NCI-H187 (cell line): ENCODE measurements at places on chromosomes 3 and 15.

DNA sequence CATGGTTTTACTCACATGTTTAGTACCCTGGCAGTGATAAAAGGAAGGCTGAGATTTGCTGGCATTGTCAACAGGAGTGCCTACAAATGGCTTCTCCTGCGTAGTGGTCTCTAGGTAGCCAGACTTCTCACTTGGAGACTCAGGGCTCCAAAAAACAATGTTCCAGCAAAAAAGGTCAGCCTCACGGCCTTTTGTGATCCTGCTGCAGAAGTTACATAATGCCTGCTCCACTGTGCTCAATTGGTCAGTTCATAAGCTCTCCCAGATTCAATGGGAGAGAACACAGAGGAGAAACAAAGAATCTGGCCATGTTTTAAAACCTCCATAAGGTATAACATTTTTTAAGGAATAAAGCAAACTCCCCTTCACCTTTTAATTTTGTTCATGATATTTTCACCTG lies 76.1 kb upstream of the CMSS1 start:
- DNase-seq, result no peak

DNA sequence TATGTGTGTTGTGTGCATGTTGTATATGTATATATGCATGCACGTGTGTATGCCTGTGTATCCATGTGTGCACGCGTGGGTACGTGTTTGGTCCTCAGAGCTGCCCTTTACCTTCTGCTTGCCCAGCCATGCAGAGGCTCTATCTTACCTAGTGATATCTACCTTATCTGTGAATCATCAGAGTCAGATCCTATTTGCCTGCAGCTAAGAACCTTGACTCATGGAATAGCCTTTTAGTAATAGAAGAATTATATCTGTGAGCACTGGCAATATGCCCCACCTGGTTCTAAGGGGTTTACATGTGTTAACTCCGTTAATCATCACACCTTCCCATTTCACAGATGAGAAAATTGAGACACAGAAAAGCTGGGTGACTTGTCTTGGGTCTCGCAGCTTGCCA lies 11.0 kb downstream of the PGPEP1L start:
- no peak for DNase-seq

DNA sequence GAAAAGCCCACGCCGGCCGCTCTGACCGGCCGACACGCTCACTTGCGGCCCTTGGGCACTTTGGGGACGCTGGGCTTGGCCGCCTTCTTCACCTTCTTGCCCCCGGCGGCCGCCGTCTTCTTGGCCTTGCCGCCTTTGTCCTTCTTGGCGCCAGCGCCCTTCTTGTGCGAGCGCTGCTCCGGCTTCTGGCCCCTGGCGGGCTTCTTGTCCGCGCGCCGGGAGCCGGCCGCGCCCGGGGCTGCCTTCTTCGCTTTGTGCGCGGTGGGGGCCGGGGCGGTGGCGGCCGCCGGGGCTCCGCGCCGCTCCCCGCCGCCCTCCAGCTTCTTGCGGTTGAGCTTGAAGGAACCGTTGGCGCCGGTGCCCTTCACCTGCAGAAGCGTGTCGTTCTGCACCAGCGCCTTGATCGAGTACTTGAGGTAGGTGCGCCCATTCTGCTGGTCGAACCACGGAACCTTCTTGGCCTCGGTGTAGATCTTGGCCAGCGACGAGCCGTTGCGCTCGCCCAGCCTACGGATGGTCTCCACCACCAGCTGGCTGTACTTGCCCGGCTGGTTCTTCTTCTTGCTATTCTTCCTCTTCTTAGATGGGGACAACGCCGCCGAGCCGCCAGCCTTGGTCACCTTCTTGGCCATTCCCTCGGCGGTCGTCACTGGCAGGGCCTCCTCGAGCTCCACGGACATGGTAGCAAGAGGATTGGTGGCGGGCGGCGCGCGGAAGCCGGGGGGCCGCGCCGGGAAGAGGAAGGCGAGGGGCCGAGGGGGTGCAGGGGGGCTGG lies 36.7 kb downstream of the HMCES start:
- no peak for DNase-seq

DNA sequence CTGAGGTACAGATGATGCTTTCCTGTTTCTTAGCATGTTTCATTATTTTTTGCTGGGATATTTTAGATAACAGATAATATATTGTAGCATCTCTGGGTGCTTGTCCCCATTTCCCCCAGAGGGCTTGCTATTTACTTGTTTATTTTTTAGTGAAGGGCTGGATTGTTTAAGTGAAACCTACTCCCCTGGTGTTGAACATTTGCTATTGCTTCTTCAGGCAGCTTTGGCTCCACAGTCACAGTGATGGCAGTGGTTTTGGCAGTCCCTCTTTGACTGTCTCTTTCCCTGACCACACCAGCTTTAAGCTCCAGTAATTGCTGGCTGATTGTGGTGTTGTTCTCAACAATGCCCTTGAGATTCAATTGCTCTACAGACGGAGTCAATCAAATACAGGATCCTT lies 128.9 kb downstream of the KLF13 start:
- DNase-seq, result no peak

- DNase-seq, result no peak
Observed at GRCh38 chr15:77024273-77025082, 29.6 kb downstream of the PSTPIP1 start.

- no peak for DNase-seq
Observed at GRCh38 chr15:49471733-49472132, 48.7 kb downstream of the FGF7 start.

GRCh38 chr15:43370975-43371974 lies at the start of the genes TUBGCP4 and ZSCAN29:
TUBGCP4 (plus strand) TSS chr15:43371101; CDS start chr15:43371355, 254 bp downstream.
ZSCAN29 (minus strand) TSS chr15:43371043; CDS start chr15:43369913, 1,130 bp downstream.
- peak; percentile 48 for DNase-seq

- DNase-seq, result no peak
Observed at GRCh38 chr3:100954199-100954935, 38.9 kb downstream of the ABI3BP start.

DNA sequence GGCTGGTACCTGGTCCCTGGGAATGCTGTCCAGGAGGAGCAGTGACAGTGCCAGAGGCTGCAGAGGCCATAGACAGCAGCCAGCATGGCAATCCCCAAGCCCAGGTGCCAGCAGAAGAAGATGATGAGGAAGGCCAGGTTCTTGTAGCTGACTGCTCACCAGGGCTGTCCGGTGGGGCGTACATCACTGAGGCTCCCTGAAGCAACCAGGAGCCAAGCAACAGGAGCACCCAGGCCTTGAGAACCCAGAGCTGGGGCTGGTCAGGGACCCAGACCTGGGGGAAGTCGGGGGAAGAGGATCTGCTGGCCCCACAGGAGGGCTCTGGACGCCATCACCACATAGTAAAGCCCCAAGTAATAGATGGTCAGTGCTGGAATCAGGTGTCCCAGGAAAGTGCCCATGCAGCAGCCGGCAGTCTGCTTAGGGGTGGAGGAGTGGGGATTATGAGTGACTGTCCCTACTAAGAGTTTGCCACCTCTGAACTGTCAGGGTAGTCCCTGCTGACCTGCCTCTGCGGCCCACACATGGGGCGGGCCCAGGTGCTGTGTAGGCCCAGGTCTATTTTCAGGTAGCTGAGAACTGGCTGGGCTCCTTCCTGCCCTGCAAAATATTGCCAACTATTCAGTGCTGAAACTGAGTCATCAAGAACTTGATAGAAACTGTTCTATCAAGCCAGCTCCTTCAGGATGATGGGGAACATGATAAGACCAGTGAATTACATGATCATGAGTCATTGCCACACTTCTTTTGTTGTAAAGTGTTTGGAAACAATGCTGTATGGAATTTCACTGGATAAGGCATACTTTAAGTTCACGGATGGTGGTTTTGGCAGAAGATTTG lies 68.7 kb downstream of the CHRD start:
- no peak for DNase-seq

DNA sequence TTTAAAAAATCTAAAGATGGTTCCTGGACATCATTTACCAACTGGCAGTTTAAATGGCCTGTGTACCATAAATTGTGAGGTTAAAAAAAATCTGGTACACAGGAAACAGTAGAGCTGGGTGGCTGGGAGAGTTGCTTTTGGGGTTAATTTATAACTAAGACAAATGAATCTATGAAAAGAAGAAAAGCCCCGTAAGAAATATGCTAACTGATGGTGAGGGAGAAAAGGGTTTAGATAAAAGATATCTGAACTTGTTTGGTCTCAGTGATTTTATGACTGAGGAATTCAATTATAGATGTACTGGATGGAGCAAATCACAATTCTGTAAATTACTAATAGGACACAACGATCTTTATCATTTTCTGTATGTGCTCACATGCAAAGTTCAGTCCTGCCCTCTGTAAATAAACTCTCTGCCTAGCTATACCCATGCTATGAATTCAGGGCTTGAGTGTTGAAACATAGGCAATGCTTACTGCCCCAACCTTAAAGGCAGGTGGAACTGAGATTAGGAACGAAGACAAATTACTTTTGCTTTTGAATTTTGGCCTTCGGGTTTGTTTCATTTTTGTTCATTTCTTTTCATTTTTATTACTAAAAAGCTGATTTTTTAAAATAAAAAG lies 28.0 kb downstream of the PPARG start:
- DNase-seq, result no peak

GRCh38 chr3:151197981-151198767 lies 4.8 kb downstream of the GPR171 start:
- DNase-seq, result no peak

DNA sequence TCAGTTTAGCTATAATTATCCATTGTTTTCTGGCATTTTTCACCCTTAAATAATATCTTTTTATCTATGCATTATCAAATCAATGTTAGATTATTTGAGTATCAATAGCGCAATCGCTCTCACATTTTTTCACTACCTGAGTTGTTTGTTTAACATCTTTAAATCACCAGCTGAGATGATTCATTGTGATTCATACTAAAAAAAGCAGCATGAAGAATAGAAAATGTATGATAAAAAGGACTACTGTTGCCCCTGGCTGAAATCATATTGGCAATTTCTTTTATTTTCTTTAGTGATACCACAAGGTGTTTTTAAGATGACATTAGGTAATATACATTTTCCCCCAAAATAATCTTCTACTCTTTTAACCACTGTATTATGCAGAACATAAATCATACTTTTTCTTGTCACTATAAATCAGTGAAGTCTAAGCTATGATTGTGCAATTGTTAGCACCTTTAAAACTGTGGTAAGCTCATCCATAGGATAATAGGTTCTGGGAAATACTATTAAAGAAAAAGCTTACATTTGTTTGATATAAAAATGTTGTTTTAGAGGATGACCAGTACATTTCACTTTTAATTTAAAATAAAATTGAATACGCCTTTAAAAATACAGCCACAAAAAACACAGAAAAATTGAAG lies 889.1 kb downstream of the NAALADL2 start:
- DNase-seq, result no peak

GRCh38 chr15:73921254-73921925 lies 4.9 kb upstream of the LOXL1 start:
- no peak for DNase-seq

DNA sequence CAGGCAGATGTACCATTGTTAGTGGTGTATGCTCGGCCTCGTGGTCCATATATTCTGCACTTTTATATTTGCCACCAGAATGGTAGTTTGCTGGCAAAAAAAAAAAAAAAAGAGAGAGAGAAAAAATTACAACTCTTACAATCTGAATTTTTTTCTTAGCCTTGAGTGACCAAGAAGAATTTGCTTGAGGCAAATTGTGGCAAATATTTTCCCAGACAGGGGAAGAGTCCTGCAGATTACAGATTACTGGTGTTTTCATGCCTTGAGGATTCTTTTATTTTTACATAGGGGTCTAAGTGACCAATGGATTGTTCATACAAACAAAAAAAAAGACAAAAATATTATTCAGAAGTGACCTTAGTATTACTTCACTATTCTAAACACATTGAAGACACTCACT lies 283.3 kb downstream of the BBX start:
- DNase-seq, result no peak

DNA sequence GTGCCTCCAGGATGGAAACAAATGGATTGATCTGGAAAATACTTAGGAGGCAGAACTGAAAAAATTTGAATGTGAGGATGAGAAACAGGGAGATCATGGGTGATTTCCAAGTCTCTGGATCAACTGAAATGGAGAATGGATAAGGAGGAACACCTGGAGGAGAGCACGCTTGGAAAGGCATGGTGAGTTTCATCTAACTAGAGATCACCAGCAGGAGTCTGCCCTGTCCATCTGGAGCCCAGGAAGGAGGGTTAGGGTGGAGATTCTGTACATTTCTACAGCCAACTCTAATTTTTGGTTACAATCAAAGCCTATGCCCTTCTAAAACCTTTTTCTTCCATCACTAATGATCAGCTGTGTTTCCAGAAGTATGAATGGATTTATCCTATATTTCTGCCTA lies 995.9 kb upstream of the CFAP20DC start:
- no peak for DNase-seq

DNA sequence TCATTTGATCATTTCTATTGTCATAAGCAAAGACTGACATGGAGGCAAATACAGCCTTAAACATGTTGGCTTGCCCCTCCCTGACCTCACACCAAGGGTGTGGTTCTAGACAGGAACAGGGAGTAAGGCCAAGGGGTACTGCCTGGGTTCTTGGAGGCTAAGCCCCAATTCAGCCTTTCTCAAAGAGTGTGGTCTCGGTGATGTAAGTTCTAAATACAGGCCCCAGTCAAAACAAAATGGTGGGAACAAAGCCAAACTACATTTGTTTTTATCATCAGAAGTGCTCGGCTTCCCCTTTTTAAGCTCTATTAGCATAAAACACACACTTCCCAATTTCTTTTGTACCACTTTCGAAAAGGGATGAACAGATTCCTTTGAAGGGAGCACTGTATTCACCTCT lies 129.5 kb downstream of the ATP8B4 start:
- no peak for DNase-seq

GRCh38 chr3:120497336-120497735 lies 46.5 kb upstream of the FSTL1 start:
- no peak for DNase-seq

GRCh38 chr3:88137836-88138235 lies 11.9 kb upstream of the C3orf38 start:
- DNase-seq, result no peak

GRCh38 chr3:46089237-46090011 lies 62.1 kb upstream of the XCR1 start:
- DNase-seq, result no peak

DNA sequence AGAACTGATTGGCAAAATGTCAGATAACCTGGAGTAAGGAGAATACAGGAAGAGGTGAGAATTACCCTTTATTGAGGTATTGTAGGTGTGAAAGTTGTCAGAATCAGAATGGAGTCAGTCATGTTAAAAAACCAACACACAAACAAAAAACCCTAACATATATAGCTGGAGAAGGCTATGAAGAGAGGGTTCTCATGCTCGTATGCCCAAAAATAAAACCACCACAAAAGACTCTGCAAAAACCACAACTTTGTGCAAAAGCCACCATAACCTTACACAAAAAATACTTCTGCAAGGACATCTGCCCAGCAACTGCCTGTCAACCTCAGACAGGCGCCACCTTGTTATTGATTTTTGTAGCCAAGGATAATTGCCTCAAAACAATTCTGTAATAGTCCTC lies 136.0 kb downstream of the CD47 start:
- DNase-seq, result no peak

DNA sequence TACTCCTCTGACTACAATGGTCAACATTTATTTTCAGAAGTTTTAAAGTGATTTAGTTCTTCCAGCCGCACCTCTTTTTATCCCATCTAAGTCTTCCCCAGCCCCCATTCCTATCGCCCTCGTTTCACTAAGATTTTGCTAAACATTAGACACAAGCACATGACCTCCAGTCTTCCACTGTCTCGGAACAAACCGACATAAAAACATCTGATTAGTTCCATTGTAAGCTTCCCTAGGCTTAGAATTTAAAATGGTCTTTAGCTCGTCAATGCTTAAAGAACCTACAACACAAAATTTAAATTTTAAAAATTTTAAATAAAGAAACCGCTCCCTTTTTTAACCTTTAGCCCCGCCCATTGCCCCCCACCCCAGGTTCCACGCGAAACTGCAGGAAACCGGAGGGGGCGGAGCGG lies 284 bp upstream of the TSC22D2 start:
- DNase-seq, result no peak
